ENCODE measurements at places on chromosomes 11 and 22. TPM values are rescaled to one million over a fixed set of nuclear protein-coding genes. Genes with fewer than 3 reads are reported as not detected.

VSIG10L2 gene
- total RNA-seq = not detected

KIAA0930 gene
- total RNA-seq = 62.1 TPM

PICK1 gene
- total RNA-seq = 28.1 TPM

FLRT1 gene
- total RNA-seq = 0.16 TPM

OR51I1 gene
- not detected for total RNA-seq

GPHA2 gene
- total RNA-seq = 1.6 TPM

CHRM1 gene
- not detected for total RNA-seq

PACS1 gene
- total RNA-seq = 30.9 TPM

INPP5J gene
- total RNA-seq = 7.7 TPM

- no peak for DNase-seq
- H3K36me3 ChIP-seq = no peaks in the 10 kb centered on the region
- no peak overlapping the region for H3K27ac ChIP-seq
- H3K27me3 ChIP-seq = no peaks in the 10 kb centered on the region
These were observed 46.8 kb downstream of the SCUBE1 start for GRCh38 chr22:43296276-43296902.

- no peak for DNase-seq
- peaks cover under 1% of the 10 kb centered on the region for H3K4me1 ChIP-seq
- H3K4me3 ChIP-seq = no peak overlapping the region
- H3K27me3 ChIP-seq = no peaks in the 10 kb centered on the region
- H3K27ac ChIP-seq = 0 out of 2 replicates have a peak overlapping the region, but pooled peaks have one; percentile 21
- H3K36me3 ChIP-seq = peaks cover 3% of the 10 kb centered on the region
These were observed 298.3 kb downstream of the TBC1D22A start for GRCh38 chr22:47060718-47061117.

DNA sequence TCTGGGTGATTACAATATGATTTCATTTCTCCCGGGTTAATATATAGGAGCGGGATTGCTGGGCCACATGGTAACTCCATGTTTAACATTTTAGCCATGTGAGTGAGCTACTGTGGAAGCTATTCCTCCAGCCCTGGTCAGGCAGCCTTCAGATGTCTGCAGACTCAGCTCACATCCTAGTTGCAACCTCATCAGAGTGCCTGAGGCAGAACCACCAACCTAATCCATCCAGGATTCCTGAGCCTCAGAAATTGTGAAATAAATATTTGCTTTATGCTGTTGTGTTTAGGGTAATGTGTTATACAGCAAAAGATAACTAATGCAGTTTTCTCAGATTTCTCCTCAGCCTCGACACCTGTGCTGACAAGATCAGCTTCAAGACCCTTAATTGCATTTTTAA lies 676.8 kb downstream of the OPCML start:
- no peak overlapping the region for H3K4me3 ChIP-seq
- peaks cover 26% of the 10 kb centered on the region for H3K36me3 ChIP-seq
- DNase-seq = no peak
- H3K27me3 ChIP-seq = no peaks in the 10 kb centered on the region

- DNase-seq = peak; percentile 46
- H3K27me3 ChIP-seq = no peaks in the 10 kb centered on the region
- peaks cover 31% of the 10 kb centered on the region for H3K4me1 ChIP-seq
These were observed 8.3 kb upstream of the SLC39A13 start for GRCh38 chr11:47399860-47400767.

DNA sequence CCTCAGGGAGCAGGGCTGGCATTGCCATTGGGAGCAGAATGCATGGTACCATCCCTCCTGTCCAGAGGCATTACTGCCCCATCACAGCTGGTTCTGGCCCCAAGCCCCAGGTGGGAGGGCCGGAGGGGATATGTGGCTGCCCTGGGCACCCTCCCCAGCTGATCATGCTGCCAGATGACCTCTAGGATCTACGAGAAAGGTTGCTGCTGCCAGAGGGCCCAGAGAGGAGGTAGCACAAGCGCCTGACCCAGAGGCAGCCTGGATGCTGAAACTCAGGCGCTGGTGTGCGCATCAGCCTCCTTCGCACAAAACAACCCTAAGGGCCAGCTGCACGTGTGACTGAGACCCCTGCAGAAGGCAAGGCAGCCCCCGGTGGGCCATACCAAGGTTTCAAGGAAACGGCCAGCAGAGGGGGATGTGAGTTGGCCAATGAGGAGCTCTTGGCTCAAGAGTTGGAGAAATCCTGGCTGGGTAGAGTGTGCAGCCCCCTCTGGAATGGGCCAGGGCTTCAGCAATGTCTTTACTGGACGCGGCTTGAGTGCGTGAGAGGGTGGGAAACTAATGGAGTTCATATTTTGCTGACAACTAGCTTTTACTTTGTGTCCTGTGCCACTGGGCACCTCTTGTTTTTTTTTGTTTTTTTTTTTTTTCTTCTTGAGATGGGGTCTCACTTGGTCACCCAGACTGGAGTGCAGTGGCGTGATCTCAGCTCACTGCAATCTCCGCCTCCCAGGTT lies 88.3 kb upstream of the PARVA start:
- H3K4me1 ChIP-seq = peaks cover 15% of the 10 kb centered on the region
- H3K27me3 ChIP-seq = no peaks in the 10 kb centered on the region
- no peak overlapping the region for H3K27ac ChIP-seq
- H3K36me3 ChIP-seq = no peaks in the 10 kb centered on the region
- peak; percentile 38 for DNase-seq

Data from WTC11 (cell line).